Spleen (tissue), 13 donors: ENCODE measurements at places on chromosomes 4 and X. TPM values are rescaled to one million over a fixed set of nuclear protein-coding genes. Genes with fewer than 3 reads are reported as not detected.
A peak's percentile ranks its signal among the peaks of the same experiment; 100 is the strongest.

- DNase-seq = no peak
Observed at GRCh38 chr4:147996859-147997258, 265.0 kb downstream of the ARHGAP10 start.

- DNase-seq = no peak
Observed at GRCh38 chrX:66004928-66005829, 34.7 kb downstream of the VSIG4 start.

DNA sequence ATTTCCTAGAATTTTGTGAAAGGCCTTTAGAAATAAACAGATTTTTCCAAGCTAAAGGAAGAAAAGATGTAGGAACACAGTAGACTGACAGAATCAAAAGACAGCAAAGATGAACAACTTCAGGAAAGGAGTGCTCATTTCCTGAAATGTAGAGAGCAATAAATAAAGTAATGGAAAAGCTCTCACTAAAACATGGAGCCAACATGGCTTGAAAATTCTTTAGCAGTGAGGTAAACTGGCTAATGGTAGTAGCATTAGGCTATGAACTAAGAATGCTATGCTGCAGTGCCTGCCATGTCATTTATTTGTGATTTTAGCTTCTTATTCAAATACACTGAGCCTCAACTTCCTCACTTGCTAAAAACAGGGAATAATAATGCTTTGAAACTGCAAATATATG is 108.7 kb downstream of the IQCM start:
- no peak for DNase-seq

DNA sequence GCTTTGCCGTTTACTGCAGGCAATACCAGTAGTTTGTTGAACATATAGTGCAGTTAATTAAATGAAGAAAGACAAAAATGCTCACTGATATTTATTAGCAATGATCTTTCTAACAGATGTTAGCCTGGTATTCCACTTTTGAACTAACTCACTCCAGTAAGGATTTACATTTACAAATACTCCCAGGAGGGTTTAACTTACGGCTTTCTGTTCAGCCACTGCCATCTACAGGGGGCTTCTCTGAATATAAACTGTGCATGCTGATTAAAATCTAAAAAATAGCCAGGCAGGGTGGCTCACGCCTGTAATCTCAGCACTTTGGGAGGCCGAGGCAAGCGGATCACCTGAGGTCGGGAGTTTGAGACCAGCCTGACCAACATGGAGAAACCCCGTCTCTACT is 2.2 kb upstream of the SRD5A3 start:
- no peak for DNase-seq

- DNase-seq = no peak
Observed at GRCh38 chrX:65997978-65998717, 41.7 kb downstream of the VSIG4 start.

DNA sequence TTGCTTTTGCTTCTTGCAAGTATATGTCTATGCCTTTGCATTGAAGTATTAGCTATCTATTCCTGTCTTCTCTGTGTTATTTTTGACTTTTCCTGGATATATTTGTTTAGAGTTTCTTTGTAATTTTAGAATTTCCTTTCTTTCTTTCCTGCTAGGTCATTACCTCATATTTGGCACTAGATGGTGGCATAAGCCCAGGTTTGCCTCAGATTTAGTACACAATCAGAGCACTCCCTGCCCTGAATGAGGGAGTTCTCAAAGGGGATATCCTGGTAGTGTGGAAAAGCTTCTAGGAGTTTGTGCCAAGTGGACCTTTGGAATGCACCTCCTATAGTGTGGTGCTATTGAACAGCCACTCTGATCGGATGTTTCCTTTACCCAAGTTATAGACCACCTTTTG is 181.6 kb downstream of the UGT8 start:
- DNase-seq = no peak

DNA sequence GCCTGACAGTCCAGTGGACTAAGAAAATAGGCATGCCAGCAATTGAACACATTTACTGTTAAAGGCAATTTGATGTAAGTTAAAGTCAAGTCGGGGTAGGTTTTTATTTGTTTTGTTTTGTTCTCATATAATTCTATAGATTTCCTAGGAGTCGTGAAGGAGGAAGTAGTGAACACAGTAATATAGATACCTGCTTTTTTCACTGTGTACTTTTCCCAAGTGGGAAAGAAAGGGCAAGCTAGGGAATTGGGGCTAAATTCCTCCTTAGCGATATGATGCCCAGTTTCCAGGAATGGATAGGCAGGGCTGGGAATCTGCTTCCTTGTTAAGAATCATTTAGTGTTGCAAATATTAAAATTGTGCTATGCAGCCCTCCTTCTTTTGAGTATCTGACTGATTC is 271.0 kb downstream of the ARHGAP24 start:
- DNase-seq = no peak

GRCh38 chr4:75834772-75835154 is 67.5 kb downstream of the PPEF2 start:
- DNase-seq = no peak

DNA sequence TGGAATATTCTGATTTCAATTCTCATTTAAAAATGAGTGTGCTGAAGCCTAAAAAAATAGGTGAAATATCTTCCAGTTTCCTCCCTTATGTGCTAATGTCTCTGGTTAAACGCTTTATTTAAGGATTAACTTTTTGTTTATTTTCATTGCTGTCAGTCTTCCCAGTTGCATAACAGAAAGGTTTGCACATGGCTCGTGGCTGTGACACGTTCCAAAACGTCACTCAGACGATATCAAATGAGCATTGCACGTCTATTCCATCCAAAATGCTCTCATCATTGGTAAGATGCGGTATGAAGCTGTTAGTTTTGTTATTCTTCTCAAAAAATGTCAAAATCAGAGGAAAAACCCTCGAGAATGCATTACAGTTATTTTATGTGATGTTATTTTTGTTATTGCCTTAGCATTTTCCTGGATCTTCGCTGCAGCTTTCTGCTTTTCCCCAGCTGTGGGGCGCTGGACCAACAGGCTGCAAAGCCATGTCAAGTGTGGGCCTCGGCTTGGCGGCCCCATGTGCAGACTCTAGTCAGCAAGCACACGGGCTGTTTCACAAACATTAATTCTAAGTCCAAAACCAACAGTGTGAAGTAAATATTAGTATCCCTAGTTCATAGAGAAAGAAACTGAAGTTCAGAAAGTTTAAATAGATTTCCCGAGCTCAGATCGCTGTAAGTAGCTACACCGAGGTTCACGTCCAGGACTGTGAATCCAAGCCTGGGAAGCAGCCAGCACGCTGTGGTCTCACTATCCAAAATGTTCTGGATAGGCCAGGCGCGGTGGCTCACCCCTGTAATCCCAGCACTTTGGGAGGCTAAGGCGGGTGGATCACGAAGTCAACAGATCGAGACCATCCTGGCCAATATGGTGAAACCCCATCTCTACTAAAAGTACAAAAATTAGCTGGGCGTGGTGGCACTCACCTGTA is 793.4 kb upstream of the FRG1 start:
- DNase-seq = no peak

GRCh38 chr4:115152081-115152480 is 38.7 kb upstream of the NDST4 start:
- no peak for DNase-seq

GRCh38 chrX:6383488-6383887 is 151.4 kb downstream of the VCX3A start:
- DNase-seq = no peak

DNA sequence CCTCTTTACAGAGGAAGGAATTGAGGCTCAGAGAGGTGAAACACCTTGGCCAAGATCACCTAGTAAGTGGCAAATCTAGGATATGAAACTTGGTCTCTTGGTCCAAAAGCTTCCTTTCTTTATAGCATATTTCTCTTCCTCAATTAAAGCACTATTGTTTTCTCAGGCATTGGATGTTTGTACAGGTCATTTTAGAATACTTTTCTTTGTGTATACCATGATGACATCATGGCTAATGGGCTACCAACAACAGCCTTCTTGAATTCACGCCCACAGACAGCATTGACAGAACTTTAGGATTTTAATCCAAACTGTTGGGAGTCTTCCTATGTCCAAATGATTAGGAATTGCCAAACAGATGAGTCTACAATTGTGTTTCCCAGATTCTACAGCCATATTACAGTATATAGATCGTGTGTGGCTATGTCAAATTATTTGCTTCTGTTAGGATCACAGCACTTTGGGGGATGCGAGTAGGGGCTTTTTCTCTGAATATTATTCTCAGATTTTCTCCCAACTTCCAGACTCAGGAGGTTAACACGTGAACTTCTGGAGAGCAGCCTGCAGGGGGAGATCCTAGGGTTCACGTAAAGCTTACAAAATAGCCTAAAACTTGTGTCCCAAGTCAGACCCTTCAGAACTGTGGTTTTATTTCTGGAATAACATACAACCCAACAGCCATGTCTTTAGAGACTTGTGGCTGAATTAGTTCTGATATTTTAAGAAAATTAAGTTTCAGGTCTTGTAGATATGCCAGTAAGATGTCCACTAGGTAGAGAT is 191.8 kb downstream of the SHROOM3 start:
- no peak for DNase-seq

- no peak for DNase-seq
Observed at GRCh38 chr4:135418353-135418752, 1216.8 kb upstream of the PABPC4L start.

GRCh38 chr4:32601848-32602247 is 1881.7 kb downstream of the PCDH7 start:
- no peak for DNase-seq

GRCh38 chr4:30743897-30744296 is 23.7 kb downstream of the PCDH7 start:
- no peak for DNase-seq

DNA sequence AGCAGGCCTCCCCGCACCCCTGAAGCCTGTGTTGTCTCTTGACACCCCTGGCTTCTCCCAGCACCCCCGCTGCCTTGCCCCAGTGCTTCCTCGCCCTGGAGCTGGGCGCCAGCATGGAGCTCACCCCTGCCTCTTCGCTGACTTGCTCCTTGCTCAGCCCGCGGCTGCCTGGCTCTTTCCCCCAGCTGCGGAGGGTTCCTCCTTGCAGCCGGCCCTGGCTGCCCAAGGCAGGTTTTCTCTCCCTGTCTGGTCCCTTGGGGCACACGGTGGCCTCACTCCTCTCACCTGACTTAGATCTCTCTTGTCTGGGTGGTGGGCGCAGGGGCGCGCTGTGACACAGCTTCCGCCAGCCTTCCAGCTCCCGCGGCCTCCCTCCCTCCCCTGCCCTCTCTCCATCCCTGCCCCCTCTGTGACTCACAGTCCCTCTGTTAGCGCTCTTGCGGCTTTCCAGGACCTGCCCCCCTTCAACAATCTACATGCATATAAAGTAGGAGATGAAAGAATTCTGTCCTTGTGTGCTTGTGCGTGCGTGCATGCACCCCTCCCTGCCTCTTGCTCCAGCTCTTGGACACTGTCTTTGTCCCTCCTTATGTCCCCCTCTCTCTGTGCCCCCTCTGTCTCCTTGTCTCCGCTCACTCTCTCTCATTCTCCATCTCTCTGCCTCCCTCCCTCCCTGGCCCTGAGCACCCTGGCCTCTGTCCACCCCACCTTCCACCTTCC is 2.2 kb downstream of the PLXNB3 start:
- peak; percentile 76 for DNase-seq

GRCh38 chr4:80097400-80098177 is 24.6 kb upstream of the ANTXR2 start:
- DNase-seq = no peak

- DNase-seq = no peak
Observed at GRCh38 chrX:139831675-139832456, 101.0 kb downstream of the ATP11C start.

GRCh38 chr4:40581254-40582140 is 48.2 kb downstream of the RBM47 start:
- DNase-seq = no peak

- DNase-seq = no peak
Observed at GRCh38 chr4:89514811-89515210, 207.2 kb upstream of the GPRIN3 start.

DNA sequence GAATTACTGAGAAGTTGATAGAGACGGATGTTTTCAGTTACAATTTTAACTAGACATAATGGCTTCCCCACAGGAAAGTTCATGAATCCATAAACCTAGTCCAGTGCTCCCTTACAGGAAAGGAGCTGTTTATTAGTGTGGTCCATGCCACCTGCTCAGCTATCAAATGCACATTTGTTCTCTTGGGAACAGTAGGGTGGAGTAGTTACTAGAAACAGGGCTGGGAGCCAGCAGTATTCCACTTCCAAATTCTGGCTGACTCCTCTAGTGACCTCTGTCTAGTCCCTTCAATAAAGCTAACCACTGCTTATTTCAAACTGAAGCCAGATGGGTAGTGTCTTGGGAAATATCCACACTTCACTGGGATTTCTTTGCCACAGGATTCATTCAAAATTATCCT is 88.4 kb upstream of the TLL1 start:
- no peak for DNase-seq

DNA sequence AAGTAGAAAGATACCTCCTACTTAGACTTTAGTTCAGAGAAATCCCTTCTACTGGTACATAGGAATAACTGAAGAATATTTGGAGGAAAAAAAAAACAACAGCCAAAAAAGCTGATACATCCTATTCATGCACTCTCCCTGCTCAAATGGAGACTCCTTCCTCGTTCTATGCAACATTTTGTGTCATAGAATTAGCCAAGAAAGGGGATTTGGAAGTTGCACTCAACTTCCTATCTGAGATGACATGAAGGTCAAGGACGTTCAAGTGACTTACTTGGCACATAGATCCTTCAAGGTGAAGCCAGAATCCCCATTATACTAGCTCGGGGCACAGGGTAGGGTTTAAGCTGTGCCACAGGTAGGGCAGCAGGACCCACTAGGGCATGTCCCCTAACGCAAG is 56.2 kb upstream of the S100G start:
- no peak for DNase-seq

GRCh38 chr4:168522829-168523489 is 26.1 kb downstream of the PALLD start:
- DNase-seq = no peak

GRCh38 chr4:84708406-84709135 is 125.6 kb downstream of the CDS1 start:
- DNase-seq = no peak

DNA sequence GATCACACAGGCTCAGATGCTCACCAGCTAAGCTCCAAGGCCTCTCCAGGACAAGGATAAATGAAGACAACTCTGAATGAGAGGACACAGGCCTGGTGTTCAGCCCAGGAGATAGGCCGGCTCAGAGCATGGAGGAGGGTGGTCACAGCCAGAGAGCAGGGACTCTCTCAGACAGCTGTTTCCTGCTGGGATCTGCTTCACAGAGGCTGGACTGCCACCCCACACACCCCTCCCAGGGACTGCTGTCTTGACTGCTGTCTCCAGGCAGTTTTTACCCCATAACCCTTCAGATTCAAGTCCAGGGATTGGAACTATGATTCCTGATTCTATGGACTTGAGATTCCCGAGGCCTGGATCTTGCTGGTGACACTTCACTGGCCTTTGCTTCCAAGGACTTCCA is 89.0 kb downstream of the SMIM20 start:
- no peak for DNase-seq

Gene GPRASP2
- 1.7 TPM for polyA plus RNA-seq

Gene STK32B
- 0.03 TPM for polyA plus RNA-seq

Gene CT83
- not detected for polyA plus RNA-seq

Gene DUX4
- not detected for polyA plus RNA-seq

Gene PNMA6E
- not detected for polyA plus RNA-seq

Gene SETD7
- 5.0 TPM for polyA plus RNA-seq

Gene GPR34
- polyA plus RNA-seq = 5.5 TPM

Gene ARX
- polyA plus RNA-seq = not detected

Gene PRPS2
- 24.2 TPM for polyA plus RNA-seq

Gene FHIP1A
- 0.22 TPM for polyA plus RNA-seq

Gene C1QTNF7
- polyA plus RNA-seq = 0.74 TPM

Gene F8A1
- polyA plus RNA-seq = 27.9 TPM

Gene MTCP1
- polyA plus RNA-seq = 31.4 TPM

Gene TRIM75
- not detected for polyA plus RNA-seq

Gene SLITRK4
- 0.13 TPM for polyA plus RNA-seq

Gene KIF4A
- polyA plus RNA-seq = 1.3 TPM

Gene MND1
- polyA plus RNA-seq = 1.2 TPM

Gene VEGFD
- polyA plus RNA-seq = 0.91 TPM

Gene TMEM271
- polyA plus RNA-seq = not detected

Gene TRPC5OS
- polyA plus RNA-seq = not detected

Gene CENPVL2
- not detected for polyA plus RNA-seq
